T-helper 22 cell (primary cell): ENCODE measurements at places on chromosomes 2 and 18.

GRCh38 chr2:205675861-205676516 lies 6.3 kb upstream of the NRP2 start:
- DNase-seq: no peak

GRCh38 chr2:27717070-27717795 lies 53.5 kb downstream of the SLC4A1AP start:
- no peak for DNase-seq

- no peak for DNase-seq
Observed at GRCh38 chr18:10660179-10660884, 134.5 kb downstream of the NAPG start.

DNA sequence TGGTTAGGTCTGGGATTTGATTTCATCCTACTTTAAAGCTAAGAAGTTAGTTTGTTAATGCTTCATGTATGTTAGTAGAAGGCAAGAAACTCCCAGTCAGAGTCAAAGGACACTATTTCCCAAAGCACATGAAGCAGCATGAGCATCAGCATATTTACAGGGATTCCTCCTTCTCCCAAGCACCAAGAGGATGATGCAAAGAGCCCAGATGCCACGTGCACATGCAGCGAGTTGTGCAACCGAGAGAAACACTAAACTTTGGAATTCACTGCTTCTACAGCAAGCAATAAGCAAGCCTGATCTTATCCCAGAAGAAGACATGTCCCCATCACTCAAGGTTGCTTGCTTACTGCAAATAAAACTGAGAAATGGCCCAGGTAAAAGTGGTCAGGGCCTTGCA lies 32.5 kb downstream of the CPO start:
- DNase-seq: no peak

DNA sequence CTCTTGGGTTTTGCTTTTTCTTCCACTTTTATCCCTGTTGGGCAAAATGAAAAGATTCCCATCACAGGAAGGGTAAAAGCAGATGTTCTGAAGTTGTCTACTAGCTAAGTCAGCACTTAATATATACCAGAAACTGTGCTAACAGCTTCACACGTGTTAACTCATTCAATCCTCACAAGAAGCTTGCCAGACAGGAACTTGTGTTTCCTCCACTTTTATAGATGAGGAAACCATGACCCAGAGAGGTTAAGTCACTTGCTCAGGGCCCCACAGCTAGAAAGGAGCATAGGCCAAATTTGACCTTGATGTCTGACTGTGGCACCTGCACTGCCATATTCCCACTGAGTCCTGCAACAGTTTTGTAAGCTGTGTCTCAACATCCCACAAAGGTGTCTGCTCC lies 76.8 kb upstream of the EPC2 start:
- DNase-seq: no peak

DNA sequence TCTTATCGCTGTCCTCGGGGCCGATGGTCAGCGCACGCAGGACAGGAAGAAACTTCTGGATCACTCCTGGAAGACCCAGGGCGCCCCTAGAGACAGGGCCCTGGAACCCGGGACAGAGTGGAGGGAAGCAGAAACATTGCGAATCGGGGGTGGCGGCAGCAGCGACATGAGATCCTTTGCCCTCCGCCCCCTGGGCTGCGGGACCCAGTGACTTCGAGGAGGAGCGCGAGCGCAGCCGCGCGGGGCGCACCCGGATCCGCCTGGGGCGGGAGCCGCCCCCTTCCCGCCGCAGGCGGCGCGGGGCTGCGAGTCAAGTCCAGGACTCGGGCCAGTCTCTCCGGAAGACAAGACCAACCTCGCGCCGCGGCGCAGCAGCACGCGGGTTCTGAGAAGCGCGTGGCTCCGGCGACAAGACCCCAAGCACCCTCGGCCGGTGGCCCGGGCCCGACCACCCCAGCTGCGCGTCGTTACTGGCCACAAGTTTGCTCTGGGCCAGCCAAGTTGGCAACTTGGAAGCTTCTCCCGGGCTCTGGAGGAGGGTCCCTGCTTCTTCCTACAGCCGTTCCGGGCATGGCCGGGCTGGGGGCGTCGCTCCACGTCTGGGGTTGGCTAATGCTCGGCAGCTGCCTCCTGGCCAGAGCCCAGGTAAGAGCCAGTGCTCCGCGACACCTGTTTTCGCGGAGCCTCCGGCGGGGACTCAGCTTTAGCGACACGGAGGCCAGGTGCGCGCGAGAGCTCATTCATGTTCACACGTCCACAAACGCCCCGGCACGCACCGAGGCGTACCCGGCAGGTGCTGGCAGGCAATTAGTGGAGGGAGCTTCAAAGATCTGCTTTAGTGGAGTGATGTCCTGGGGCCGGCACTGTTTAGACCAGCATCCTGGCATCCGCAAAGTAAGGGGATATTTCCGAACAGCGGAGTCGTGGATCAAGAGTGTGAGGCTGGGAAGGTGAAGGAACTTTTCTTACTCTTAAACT lies at the start of gene PTH2R:
Gene PTH2R (plus strand): TSS at position 319 of the 978 bp plus-strand sequence. CDS start 252 bp downstream, at position 571.
- DNase-seq: no peak
